RKO (cell line): ENCODE measurements at places on chromosomes 4 and X.

- no peak for DNase-seq
These were observed 50.0 kb downstream of the RTL5 start for GRCh38 chrX:72081605-72082320.

DNA sequence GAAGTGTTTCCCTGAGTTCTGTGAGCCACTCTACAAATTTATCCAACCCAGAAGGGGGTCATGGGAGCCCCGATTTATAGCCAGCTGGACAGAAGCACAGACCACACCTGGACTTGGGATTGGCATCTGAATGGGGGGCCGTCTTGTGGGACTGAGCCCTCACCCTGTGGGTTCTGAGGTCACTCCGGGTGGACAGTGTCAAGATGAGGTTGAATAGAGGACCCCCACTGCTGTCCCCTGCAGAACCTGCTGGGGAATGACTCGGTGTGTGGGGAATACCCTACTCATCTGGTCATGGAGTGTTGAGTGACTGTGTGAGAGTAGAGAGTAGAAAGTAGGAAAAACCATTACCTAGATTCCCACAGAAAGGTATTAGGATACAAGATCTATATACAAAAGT is 67.5 kb downstream of the ZFYVE28 start:
- DNase-seq, result no peak

- no peak for DNase-seq
These were observed 23.3 kb upstream of the LNX1 start for GRCh38 chr4:53614591-53614990.

GRCh38 chr4:148182230-148182911 is 259.8 kb downstream of the NR3C2 start:
- DNase-seq, result no peak

GRCh38 chrX:45774961-45775360 is 574.3 kb upstream of the DIPK2B start:
- peak; percentile 92 for DNase-seq

DNA sequence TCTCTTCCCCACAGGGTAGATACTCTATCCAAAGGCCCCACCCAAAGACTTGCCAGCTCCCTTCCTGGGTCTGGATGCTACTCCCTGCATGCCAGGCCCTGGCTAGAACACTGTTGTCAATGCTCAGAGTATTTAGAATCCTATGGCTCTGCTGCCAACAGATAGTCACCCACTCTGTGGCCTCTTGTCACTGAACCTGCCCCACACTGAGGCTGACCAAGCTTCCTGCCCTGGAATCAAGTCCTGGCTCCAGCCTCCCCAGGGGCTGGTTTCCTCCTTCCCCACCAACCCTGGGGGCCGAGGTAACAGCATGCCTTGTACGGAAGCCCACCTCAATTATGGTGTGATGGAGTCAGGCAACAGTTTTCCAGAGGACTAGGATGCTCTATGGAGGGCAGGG is 63.3 kb downstream of the EFNB1 start:
- DNase-seq, result no peak

DNA sequence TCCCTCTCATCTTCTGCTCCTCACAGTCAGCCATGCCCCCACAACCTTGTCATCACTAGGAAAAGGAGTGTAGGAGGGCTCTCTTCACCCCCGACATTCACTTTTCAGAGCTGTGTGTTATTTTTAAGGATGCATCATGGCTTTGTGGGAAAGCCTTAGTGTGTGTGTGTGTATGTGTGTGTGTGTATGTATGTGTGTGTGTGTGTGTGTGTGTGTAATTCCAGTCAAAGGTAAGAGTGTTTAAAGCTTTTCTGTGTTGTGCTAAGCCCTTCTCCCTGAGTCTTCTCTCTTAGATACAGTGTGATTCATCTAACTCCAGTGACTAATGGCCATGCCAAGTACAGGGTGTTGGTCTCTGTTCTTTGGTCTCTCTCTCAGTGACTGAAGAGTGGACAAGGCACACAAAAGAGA is 76.6 kb downstream of the CHIC2 start:
- peak; percentile 74 for DNase-seq

DNA sequence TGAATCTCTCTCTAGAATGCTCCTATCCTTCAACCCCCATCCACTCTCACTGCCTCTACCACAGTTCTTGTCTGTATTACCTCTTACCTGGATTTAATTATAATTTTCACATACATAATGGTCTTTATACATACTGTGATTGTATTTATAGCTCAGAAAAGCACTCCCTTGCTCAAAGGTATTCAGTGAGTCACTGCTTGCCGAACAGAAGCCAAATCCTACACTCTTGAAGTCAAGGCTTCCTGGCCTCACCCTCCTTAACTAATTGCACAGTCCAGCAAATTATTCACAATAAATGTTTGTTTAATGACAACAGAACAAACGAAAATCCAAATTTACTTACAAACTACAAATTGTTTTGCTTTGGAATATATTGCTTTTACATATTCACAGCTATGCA is 159.5 kb downstream of the KLHL13 start:
- no peak for DNase-seq

DNA sequence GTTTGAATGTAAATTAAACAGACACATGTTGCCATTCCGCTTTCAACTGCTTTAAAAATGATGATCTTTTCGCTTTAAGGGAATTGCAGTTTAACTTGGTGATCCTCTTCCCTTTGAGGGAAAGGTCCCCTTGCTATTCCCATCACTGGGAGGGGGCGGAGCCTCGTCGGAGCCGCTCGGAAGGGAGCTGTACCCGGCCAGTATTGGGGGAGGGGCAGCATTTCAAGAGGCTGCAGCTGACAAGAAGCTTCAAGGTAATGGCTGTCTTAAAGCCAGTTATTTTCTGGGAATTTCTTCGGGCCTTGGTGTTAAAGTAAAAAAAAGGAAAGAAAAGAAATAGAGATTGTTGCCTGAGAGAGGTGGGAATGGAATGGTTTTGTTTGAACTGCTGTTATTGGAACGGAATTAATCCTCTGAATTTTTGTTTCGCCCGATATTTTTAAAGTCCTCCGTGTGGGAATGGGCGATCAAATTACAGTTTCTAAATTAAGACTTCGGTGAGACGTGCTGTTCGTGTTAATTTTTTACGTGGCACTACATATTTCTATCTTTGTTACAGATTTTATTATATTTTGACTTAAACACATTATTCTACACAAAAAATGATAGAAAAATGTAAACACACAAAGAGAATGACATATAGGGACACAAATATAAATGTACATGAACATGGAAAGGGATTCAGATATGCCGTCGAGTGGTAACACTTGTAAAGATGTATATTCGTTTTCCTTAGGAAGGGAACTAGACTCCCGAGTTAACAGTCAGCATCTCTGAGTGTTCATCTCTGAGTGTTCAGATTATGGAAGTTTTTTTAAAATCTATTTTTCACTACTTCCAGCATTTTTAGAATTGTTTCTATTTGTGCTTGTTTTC is 9.2 kb downstream of the PWWP3B start:
- DNase-seq, result no peak

DNA sequence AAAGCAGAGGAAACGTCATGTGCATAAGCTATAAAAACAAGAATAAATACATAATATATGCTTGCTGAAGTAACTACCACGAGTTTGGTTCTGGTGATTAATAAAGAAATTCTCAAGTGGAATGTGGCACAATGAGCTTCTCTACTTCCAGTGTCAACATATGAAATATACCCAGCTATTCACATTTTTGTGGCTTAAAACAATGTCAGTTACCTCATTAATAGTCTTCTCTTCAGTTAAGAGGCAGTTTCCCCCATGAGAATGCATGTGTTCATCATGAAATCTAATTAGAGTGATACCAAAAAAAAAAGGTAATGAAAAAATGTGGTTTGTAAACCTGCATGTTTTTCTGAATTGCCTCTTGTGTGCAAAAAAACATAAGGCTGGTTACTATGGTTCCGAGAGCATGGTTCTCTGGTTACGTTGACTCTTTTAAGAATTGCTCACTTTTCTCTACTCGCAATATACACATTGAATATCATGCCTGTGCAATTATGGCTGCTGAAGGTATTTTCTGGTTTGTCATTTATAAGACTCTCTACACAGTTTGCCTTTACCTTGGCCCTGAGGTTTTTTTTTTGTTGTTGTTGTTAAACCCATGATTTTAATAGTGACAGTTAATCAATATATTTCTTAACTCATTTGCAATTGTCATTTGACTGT is 108.2 kb downstream of the PCDH7 start:
- DNase-seq, result no peak

DNA sequence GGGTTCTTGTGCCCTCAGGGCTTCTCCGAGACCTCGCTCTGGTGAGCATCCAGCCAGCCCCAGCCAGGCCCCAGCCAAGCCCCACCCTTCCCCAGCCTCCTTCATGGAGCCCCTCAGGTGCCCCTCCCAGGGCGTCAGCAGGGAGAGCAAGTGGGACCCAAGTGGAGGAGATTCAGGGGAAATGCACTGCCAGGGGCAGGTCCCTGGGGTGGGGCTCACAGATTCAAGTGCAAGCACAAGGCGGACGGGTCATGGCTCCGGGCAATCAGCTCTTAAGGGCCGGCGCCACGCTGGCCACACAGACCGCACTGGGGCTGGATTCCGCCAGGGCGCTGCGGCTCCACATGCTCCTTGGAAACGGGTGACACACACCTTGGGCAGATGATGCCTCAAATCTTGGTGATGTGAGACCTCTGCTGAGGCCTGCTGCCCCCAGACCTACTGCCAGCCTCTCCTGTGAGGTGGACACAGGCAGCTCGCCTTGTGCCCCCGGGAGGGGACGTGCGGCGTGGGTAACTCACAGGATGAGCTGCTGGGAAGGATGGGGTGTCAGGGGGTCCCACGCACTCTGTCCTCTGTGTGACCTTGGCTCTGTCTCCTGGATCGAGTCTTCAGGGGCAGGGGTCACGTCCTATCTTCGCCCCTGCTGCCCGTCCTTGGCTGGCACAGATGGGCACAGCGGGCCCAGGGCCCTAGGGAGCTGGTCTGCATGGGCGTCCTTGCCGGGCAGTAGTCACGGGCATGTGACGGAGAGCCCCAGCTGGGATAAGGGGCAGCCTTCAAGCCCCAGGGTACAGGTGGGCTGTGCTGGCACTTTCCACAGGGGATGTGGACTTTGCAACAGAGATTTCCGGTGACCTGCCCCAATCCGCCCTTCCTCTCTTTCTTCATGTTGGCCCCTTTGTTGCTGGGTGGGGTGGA is 17.1 kb downstream of the NAT8L start:
- DNase-seq, result no peak

DNA sequence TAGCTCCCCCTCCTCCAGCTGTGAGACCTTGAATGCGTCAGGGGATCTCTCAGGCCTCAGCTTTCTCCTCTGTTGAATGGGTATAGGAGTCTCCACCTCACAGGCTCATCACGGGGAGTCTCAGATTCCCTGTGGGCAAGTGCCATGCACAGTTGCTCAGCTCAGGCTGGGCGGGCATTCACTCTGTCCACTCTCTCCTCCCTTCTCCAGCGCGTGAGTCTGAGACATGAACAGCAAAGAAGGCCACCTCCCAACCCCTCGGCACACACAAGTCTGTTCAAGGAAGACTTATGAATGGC is 60.0 kb downstream of the HTRA3 start:
- no peak for DNase-seq

DNA sequence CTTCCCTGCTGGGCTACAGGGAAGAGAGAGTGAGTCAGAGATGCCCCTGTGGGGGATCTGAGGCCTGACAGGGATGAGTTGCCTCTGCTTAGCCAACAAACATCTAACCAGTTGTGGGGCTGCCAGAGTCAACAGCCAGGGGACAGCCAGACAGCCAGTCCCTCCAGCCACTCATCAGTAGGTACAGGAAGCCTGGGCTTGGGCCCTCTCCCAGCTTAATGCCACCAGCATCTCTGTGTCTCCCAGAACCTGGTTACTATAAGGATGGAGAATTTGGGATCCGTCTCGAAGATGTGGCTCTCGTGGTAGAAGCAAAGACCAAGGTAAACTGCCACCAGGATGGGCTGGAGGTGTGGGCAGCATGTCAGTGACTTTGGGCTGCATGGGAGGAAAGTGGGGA is 17.3 kb upstream of the SASH3 start:
- no peak for DNase-seq

GRCh38 chrX:129631849-129632248 is 22.9 kb downstream of the APLN start:
- DNase-seq, result no peak

- no peak for DNase-seq
These were observed 288.7 kb downstream of the PRDM5 start for GRCh38 chr4:120633810-120634209.

DNA sequence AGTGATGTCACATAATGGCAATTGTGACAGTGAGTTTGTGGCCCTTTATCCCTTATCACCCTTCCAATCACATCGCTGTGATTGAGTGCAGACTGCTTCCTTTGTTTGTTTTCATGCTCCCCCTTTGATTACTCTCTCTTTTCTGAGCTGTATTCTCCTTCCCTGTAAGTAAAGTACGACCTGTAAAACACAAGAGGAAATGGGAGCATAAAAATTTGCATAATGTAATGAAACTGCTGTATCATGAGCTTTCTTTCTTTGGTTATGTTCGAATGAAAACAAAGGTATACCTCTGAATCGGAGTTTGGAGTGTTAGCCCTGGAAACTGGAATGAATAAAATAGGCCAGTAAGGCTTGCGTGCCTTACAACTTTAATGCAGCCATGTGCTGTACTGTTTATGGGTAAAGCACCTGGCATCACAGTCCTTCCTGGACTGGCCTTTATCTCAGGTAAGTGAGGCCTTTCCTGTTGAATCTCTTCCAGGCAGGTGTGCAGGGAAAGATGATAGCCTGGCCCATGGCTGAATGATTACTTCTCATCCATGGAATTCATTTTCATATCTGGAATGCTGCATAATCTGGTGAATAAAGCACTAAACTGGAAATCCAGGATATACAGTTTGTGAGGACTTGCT is 26.6 kb upstream of the HS3ST1 start:
- DNase-seq, result no peak

DNA sequence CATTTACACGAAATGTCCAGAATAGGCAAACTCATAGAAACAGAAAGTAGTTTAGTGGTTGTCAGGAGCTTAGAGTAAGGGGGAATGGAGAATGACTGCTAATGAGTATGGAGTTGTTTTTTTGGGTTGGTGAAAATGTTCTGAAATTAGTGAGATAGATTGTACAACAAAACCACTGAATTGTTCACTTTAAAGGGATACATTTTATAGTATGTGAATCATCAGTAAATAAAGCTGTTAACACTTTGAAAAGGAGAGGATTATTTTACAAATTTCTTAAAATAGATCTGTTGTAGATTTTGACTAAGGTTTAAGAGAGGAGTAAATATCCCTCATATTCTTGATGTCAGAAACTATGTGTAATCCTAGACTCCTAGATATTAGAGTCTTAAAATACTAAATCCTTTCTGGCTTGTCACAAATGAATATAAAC is 82.7 kb downstream of the RAPGEF2 start:
- DNase-seq, result no peak

GRCh38 chr4:76666944-76667532 is 230.9 kb downstream of the SOWAHB start:
- DNase-seq, result no peak
